ENCODE measurements at places on chromosomes 2 and 18. TPM values are rescaled to one million over a fixed set of nuclear protein-coding genes. Genes with fewer than 3 reads are reported as not detected.

DNA sequence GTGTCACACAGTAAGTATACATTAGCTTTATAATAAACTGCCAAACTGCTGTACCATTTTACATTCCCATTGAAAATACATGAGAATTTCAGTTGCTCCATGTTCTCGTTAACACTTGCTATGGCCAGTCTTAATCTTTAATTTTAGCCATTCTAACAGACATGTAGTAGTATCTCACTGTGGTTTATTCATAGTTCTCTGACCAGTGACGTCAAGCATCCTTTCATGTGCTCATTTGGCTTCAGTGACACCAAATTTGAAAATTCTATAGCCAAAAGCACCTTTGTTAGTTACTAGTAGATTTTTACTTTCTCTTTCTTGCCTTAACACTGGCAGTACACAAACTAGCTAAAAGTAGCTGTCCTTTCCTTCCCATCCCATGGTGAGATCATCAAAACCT, 43.0 kb downstream of the CYP1B1 start:
- DNase-seq, result no peak

DNA sequence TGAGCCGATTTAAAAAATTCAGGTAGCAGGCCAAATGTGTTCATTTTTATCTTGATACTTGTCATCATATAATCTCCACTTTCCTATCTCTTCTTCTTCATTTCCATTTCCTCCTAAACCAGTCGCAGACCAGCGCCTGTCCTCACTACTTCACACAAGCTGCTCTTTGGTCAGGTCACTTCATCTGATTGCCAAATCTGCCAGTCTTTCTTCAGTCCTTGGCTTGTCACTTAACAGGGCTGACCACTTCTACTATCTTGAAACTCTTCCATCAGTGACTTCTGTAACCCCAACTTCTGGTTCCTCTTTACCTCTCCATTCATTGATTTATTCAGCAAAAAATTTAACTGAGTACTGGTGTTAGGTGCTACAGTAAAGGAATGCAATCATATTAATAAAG, 18.0 kb upstream of the SPRED2 start:
- no peak for DNase-seq

DNA sequence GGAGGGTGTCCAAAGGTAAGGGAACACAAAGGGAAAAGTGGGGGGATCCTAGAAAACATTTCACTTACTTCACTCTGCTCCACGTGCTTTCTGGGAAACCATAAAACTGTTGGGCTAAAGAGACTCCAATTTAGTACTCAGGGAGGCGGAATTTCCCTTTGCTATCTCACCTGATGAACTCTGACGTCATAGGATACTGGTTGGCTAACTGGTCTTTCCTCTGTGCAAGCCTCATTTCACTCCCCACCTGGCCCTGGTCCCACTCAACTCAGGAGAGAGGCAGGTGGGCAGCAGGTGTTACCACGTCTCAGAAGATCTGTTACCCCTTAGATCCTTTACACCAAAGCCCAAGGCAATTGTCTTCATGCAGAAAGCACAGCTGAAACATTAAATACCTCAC, 51.8 kb upstream of the PMAIP1 start:
- DNase-seq, result no peak

CCDC88A gene
- 77.4 TPM for total RNA-seq

DNA sequence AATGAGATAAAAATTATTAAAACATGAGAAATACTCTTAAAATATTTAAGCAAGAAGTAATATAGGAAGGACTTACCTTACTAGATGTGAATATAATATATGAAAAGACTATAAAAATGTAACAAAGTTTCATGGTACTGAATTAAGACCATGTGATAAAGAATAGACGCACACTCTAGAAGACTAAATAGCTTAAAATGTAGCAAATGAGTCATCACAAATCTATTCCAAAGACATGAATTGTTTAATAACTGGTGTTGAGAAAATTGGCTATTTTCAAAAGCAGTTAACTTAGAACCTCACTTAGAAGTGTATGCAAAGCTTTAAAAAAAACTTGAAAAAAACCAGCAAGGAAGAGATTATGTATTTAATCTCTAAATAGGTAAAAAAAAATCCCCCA, 64.1 kb downstream of the POLE4 start:
- DNase-seq, result no peak

- no peak for DNase-seq
These were observed 11.8 kb downstream of the FN1 start for GRCh38 chr2:215423928-215424540.

GRCh38 chr2:12949406-12949805, 232.7 kb downstream of the TRIB2 start:
- no peak for DNase-seq

DNA sequence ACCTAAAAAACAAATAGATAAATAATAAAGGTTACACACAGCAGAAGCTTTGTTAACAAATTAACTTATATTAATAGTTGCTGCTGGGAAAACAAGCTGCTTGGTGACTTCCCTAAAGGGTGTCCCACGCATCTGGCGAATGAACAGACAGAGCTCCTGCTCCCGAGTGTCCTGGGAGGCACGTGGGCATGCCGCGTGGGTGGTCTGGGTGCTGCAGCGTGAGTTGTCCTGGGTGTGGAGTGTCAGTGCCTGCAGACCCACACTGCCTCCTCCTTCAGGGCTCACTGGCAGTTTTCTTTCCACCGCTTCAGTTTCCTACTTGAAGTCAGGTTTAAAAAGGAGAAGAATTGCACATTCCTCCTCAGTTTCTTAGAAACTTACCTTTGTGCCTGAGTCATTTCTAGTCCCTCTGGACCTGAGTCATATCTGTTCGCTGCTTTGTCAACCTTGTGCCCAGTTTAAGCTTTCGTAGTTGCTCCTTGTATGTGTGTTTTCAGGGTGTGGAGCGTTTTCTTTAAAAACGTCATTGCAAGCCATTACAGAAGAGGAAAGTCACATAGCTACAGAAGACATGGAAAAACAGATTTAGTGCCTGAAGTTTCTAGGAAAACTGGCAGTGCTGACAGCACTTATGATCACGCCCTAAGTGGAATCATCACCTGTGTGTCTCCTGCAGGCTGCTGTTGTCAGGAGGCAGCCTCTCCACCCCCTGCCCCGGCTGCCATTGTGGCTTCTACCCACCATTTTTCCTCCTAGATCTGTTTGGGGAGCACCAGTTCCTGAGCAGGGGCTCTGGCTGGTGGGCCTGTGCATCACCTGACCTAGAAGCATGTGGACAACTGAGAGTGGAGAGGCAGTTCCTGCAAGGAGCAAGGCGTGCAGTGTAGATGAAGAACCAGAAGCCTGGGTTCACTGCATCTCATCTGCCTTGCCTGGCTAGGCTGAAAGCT, 24.5 kb downstream of the IMPA2 start:
- no peak for DNase-seq

GRCh38 chr2:241179899-241180298, 8.6 kb upstream of the ANO7 start:
- DNase-seq, result no peak

DNA sequence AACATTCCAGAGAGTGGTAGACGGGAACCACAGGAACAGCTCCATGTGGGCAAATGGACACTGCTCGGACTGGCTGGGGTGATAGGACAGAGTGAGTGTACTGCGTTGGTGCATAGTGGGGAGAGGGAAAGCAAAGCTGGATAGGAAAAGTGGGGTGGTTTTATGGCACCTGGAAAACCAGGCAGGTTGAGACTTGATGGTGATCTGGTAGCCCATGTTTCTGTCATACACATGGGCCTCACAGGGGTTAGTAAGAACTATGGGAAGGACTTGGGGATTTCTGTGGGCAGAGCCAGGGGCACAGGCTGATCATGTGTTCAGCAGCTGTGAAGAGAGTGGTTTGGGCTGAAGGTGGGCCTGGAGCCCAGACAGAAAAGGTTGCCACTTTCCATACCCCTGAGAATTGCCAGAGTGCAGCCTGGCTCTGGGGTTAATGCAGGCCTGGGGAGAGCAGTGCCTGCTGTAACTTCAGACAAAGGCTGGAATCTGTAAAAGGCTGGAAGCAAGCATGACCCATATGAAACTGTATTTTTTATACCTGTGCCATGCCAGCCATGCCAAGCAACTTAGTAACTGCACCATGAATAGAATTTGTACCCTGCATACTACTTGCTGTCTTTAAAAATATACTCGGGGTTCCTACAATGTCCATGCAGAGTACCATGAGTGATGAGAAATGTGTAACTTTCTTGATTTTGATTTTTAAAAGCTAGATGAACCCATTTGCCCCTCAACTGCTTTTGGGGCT, 41.9 kb downstream of the RPIA start:
- DNase-seq, result no peak

FRZB gene
- total RNA-seq, result 0.09 TPM

CPO gene
- total RNA-seq, result not detected

GRCh38 chr2:143528021-143528420, 398.8 kb downstream of the ARHGAP15 start:
- DNase-seq, result no peak

DNA sequence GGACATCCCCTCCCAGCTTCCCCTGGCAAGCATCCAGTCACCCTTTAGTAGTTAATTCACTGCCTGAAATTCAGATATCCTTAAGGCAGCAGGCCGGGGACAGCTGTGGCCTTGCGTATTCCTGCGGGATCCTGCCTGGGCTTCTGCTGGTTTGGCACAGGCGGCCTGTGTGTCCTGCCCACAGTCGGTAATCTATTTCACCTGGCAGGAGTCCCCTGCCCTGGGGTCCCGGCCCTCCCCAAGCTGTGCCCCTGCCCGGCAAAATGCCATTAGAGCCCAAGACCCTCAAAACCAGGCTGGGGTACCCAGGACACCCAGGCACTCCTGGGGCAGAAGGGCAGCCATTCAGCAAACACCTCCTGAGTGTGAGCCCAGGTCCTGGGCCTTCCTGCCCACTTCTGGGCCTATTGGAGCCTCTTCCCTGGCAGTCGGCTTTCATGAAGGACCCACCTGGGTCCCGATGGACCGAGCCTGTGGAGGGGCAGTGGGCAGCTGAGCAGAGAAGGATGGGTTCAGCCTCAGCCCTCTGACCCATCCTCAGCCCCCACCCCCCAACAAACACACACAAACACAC, 11.6 kb downstream of the CROCC2 start:
- DNase-seq, result no peak
